ENCODE measurements at places on chromosomes 1 and 21.
A peak's percentile ranks its signal among the peaks of the same experiment; 100 is the strongest.

DNA sequence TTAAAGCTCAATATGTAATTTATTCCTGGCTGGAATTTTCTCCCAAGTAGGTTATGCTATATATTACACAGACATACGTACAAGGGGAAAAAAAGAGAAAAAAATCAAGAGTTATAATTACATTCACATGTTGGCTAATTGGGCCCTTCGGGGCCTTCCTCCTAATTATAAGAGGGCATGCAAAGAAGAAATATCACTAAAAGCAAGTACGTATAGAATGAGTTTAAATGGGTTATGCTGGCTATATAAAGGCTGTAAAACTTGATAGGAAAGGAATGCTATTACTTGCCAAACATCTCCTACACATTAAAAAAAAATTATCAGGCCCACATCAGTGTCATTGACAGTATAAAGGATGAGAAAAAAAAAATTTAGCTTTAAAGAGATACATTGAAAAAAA lies 1396.1 kb upstream of the ADGRL4 start:
- no peak for ATAC-seq

DNA sequence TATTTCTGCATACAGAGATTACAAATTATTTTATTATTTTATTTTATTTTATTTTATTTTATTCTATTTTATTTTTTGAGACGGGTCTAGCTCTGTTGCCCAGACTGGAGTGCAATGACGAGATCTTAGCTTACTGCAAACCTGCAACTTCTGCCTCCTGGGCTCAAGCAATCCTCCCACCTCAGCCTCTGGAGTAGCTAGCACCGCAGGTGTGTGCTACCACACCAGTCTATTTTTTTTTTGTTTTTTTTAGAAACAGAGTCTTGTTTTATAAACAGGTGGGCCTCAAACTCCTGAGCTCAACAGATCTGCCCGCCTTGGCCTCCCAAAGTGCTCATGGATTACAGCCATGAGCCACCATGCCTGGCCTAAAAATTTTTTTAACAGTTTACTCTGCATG lies 88.1 kb downstream of the PCP4 start:
- no peak for ATAC-seq

- no peak for ATAC-seq
These were observed 149.3 kb downstream of the TGFB2 start for GRCh38 chr1:218494449-218494852.

- peak; percentile 39 for ATAC-seq
These were observed 41.3 kb upstream of the KCNE1 start for GRCh38 chr21:34553151-34553952.

DNA sequence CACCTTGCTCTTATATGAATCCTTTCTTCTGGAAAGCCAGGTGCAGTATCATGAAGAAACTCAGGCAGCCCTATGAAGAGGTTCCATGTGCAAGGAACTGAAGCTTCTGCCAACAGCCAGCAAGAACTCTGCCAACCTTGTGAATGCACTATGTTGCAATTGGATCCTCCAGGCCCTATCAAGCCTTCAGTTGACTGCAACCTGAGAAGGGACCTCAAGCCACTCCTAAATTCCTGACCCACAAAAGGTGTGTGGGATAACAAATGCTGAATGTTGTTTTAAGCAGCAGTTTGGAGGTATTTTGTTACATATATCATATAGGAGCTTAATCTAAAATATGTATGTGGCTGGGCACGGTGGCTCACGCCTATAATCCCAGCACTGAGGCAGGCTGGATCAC lies 84.0 kb downstream of the RERE start:
- no peak for ATAC-seq

DNA sequence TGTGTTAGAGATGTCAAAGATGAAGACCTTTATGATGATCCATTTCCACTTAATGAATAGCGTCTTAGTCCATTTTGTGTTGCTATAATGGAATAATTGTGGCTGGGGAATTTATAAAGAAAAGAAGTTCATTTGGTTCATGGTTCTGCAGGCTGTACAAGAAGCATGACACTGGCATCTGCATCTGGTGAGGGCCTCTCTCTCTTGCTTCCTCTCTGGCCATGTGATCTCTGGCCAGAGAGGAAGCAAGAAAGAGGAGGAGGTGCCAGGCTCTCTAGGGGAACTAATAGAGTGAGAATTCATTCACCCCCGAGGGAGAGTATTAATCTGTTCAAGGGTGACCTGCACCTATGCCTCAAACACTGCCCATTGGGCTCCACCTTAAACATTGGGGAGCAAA lies 242.8 kb downstream of the DISC1 start:
- ATAC-seq, result no peak

- ATAC-seq, result no peak
These were observed 372.1 kb downstream of the PTPRC start for GRCh38 chr1:199010933-199011332.

- no peak for ATAC-seq
These were observed 575.5 kb downstream of the MRPL39 start for GRCh38 chr21:25031750-25032149.

DNA sequence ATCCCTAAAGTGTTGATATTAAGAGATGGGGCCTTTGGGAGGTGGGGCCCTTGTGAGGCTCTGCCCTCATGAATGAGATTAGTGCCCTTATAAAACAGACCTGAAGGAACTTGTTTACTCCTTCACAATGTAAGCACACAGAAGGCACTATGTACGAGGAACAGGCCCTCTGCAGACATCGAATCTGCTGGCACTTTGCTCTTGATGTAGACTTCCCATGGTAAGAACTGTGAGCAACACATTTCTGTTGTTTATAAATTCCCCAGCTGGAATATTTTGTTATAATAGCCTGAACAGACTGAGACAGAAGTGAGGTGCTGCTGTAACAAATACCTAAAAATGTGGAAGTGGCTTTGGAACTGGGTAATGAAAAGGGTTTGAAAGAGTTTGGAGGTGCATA lies 193.2 kb downstream of the TGFB2 start:
- no peak for ATAC-seq

GRCh38 chr1:6870571-6870970 lies 85.3 kb downstream of the CAMTA1 start:
- no peak for ATAC-seq

GRCh38 chr1:34113362-34113761 lies 51.7 kb downstream of the CSMD2 start:
- ATAC-seq, result no peak

DNA sequence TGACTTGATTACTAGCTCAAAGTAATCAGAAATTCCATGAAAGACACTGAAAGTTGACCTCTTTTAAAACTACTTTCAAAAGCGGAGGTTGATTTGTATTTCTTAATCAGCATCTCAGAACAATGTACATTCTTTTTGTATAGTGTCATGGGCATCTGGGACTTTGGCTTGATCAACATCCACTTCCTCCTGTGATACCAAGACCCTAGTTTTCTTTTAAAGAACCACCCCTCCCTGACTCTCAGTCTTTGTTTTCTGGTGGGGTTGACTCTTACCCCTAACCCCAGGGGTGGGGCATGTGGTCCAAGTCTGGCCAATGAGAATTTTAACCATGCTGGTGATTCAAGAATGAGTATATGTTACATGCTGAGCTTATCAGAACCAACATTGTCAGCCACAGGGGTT lies 21.7 kb upstream of the IRF2BP2 start:
- peak; percentile 36 for ATAC-seq

DNA sequence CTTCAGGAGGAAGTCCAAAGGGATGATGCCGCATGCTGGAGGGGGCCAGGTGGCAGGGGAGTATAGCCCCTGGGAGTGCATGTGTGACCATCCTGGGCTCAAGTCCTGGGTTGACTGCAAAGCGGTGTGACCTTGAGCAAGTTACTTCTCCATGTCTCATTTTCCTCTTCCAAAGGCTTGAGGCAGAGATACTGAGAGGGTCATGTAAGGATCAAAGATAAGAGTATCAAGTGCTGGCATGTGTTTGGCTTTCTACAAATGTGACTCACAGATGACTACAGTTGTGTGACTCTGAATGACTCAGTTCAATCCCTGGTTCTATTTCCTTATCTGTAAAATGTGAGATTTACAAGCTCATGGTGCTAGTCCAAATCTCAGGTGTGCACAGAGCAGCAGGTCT lies 26.1 kb downstream of the PROK1 start:
- ATAC-seq, result peak; percentile 86

DNA sequence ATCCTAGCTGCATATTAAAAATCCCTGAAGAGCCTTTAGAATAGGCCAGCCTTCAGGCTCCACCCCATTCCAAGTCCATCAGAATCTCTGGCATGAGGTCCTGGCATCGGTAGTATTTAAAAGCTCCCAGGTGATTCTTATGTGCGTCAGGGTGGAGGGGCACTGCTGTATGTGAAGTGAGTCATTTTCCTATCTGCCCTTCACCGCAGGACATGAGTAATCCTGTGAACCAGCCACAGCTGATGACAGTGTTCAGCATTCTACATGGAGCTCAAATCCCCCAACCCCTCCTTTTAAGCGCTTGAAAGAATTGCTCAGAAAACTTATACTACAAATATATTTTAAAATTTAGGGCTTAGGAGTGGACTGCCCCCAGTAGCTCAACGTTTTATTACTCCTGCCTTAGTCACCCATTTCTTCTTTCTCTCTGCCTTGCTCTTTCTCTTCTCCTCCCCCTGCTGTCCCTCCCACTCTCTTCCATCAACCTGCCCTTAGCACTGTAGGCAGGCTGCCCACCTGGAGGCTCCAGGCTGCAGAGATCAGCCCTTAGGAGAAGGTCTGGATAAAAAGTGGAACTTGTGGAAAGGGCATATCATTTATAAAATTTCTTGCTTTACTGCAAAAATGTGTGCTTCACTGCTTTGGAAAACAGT lies 73.8 kb upstream of the ZNF281 start:
- peak; percentile 99 for ATAC-seq

GRCh38 chr1:71093938-71094337 lies 13.1 kb upstream of the ZRANB2 start:
- ATAC-seq, result no peak

- ATAC-seq, result no peak
These were observed 1519.1 kb downstream of the BRINP3 start for GRCh38 chr1:188958461-188959115.

DNA sequence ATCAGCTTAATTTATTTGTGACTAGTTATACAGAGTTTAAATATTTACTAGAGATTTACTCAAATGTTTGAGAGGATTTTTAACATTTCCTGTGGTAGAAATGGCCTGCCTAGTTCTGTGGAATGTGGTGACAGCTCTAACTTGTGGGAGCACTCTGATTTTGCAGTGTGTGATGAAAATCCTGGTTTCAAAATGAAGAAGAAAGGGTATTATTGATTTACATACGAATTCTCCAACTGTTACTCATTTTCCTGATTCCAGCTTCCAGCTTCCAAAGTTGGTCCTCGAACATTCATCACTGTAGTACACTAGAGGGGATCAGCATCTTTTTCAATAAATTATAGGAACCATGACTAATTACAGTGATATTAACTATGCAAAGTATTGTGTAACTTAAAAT lies 462.7 kb upstream of the PKN2 start:
- ATAC-seq, result no peak

GRCh38 chr1:19981507-19982312 lies 2.3 kb upstream of the PLA2G2A start:
- ATAC-seq, result no peak

GRCh38 chr1:3821447-3821846 lies 25.1 kb upstream of the LRRC47 start:
- no peak for ATAC-seq

DNA sequence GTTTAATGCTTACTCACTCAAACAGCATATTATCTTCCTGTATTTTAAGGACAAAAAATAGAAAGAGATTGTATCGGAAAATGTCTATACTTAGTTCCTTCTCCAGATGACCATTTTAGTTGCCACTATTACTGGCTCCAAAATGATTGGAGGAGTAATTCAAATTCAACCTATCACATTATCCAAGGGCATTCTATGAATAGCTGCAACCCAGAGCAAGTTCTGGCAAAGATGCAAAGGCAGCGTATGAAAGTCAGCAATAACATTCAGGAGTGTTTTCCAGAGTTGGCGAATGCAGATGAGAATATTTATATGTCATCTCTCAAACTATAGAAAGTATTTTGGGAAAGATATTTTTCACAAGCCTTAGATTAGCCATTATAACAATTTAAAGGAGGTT lies 389.8 kb upstream of the ADGRL2 start:
- ATAC-seq, result no peak

DNA sequence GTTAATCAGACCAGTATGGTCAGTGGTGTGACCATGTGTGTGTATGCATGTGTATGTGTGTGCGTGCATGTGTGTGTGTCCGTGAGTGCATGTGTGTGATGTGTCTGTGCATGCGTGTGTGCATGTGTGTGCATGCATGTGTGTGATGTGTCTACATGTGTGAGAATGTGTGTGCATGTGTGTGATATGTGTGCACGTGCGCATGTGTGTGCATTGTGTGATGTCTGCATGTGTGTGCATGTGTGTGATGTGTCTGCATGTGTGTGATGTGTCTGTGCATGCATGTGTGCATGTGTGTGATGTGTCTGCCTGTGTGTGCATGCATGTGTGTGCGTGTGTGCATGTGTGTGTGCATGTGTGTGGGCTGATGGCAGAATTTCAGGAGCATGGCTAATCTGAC lies 58.2 kb downstream of the SIK1 start:
- ATAC-seq, result no peak

- no peak for ATAC-seq
These were observed 11.9 kb downstream of the PRXL2B start for GRCh38 chr1:2598329-2598931.

DNA sequence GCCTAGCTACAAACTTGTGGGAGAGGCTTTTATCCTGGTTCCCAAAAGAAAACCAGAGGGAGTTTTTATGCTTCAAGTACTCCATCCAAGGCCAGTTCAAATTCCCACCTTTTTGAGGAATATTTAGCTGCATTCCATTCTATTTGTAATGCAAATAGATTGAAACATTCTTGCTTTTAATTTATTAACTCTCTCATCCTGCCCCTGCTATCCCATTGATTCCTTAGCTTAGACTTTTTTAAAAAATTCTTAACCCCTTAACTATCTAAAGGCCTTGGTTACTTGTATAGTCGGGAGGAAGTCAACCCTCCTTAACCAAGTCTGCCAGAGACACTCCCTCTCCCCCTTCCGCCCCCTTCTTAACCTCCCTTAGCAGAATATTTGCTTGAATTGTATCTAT lies 2.5 kb upstream of the MOV10 start:
- ATAC-seq, result no peak

- no peak for ATAC-seq
These were observed 5.7 kb downstream of the ZNF691 start for GRCh38 chr1:42851960-42852607.

- no peak for ATAC-seq
These were observed 1.8 kb downstream of the CCDC17 start for GRCh38 chr1:45621895-45622523.

GRCh38 chr1:46394108-46394871 lies at the start of gene FAAH:
Gene FAAH (plus strand): TSS chr1:46394317. CDS start chr1:46394349, 32 bp downstream.
- ATAC-seq, result peak; percentile 37
